ENCODE measurements at places on chromosomes 7 and 10.

DNA sequence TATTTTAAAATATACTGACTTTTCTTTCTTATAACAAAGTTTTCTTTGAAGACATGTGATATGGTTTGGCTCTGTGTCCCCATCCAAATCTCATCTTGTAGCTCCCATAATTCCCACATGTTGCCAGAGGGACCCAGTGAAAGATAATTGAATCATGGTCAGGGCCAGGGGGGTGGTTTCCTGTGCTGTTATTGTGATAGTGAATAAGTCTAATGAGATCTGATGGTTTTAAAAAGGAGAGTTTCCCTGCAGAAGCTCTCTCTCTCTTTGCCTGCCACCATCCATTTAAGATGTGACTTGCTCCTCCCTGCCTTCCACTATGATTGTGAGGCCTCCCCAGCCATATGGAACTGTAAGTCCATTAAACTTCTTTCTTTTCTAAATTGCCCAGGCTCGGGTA is 768.1 kb downstream of the NRG3 start:
- no peaks in the 10 kb centered on the region for H3K4me1 ChIP-seq
- H3K36me3 ChIP-seq, result no peaks in the 10 kb centered on the region
- H3K4me3 ChIP-seq, result no peak overlapping the region
- H3K27ac ChIP-seq, result peak overlapping the region; percentile 43
- DNase-seq, result no peak

DNA sequence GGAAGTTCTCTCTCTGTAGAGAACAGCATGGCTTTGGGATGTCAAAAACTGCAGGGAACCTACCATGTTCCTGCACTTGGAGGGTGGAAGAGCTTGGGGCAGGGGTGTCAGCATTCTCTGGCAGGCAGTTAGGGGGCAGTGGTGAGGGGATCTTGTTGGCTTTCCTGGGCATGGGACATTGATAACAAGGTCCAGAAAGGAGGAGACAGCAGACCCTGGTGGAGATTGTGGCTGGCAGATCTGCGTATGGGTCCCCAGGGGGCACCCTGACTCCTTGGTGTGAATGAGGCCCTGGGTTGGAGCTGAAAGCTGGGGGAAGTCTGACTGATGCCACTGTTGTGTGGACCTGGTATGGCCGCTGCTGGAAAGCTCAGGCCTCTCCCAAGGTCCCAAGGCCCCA is 22.9 kb upstream of the CAMK2B start:
- H3K27ac ChIP-seq, result no peak overlapping the region
- H3K27me3 ChIP-seq, result no peaks in the 10 kb centered on the region
- no peaks in the 10 kb centered on the region for H3K36me3 ChIP-seq

DNA sequence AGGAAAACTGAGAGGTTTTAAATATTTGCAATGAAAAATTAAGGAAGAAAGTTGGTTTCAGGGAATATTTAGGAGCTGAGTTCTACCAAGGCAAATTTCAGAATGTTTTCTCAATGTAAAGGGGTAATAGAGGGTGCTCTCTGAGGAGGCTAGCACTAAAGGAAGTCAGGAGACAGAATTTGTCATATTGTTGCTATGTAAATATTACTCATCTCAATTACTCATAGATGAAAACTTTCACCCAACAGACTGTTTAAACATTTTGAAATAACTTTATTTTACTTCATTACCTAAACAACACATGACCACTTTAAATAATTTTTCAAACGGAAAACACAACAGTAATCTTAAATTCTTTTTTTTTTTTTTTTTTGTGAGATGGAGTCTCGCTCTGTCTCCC is 274.8 kb upstream of the NRG3 start:
- no peaks in the 10 kb centered on the region for H3K4me1 ChIP-seq
- H3K36me3 ChIP-seq, result no peaks in the 10 kb centered on the region
- no peak overlapping the region for H3K4me3 ChIP-seq

- no peak overlapping the region for H3K4me3 ChIP-seq
- H3K27ac ChIP-seq, result peak overlapping the region; percentile 1
- no peaks in the 10 kb centered on the region for H3K36me3 ChIP-seq
- no peak for DNase-seq
Observed at GRCh38 chr10:20407357-20407756, 489.8 kb downstream of the NEBL start.

DNA sequence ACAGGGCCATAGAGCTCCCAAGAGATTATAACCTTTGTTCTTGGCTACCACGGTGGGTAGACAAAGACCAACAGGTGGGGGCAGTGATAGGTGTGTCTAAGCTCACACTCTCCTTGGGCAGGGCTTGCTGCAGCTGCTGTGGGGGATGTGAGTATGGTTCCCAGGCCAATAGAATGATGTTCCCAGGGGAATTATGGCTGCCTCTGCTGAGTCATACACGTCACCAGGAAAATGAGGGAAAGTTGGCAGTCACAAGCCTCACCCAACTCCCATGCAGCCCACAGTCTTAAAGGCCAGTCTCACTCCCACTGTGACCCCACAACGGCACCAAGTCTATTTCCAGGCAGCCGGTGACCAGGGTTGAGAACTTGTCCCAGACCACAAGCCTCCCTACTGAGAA is 453.4 kb upstream of the PODXL start:
- no peaks in the 10 kb centered on the region for H3K36me3 ChIP-seq
- no peak overlapping the region for H3K4me3 ChIP-seq
- DNase-seq, result no peak
- no peaks in the 10 kb centered on the region for H3K27me3 ChIP-seq
- H3K4me1 ChIP-seq, result no peaks in the 10 kb centered on the region
- no peak overlapping the region for H3K27ac ChIP-seq

GRCh38 chr7:124992851-124993562 is 63.4 kb upstream of the POT1 start:
- no peaks in the 10 kb centered on the region for H3K27me3 ChIP-seq
- H3K4me3 ChIP-seq, result no peak overlapping the region
- no peak for DNase-seq
- no peak overlapping the region for H3K27ac ChIP-seq
- H3K4me1 ChIP-seq, result no peaks in the 10 kb centered on the region

GRCh38 chr7:43586251-43586900 is 3.5 kb downstream of the STK17A start:
- H3K27ac ChIP-seq, result no peak overlapping the region
- no peak for DNase-seq
- no peaks in the 10 kb centered on the region for H3K36me3 ChIP-seq
- no peaks in the 10 kb centered on the region for H3K27me3 ChIP-seq
- H3K4me3 ChIP-seq, result no peak overlapping the region

GRCh38 chr7:506391-506831 is 13.2 kb downstream of the PDGFA start:
- peaks cover 18% of the 10 kb centered on the region for H3K4me1 ChIP-seq
- H3K36me3 ChIP-seq, result peaks cover 8% of the 10 kb centered on the region
- H3K27ac ChIP-seq, result no peak overlapping the region
- H3K4me3 ChIP-seq, result no peak overlapping the region
- DNase-seq, result peak; percentile 57

DNA sequence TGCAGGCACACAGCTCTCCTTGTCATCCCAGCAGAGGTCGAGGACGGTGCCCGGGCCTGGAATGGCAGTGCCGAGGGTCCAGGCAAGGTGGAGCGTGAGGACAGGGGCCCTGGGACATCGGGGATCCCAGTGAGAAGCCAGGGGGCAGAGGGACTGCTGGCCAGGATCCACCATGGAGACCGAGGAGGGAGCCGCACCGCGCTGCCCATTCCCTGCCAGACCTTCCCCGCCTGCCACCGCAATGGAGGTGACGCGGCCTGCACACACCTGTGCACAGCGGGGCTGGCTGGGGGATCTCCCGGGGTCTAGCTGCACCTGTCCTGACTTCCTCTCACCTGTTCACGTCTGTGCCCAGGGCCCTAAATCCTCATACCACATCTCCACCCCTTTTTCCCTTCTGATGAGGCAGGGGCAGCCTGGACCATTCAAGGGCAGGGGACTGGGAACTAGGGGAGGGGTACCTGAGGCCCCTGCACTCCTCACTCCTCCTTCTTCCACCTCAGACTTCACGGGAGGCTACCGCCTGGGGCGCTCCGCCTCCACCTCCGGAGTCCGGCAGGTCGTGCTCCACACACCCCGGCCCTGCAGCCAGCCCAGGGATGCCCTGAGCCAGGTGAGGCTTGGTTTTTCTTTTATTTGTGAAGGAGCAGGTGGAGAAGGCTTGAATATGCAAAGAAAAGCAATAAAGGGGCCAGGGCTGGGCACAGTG is 6.9 kb downstream of the NYAP1 start:
- DNase-seq, result no peak
- H3K4me1 ChIP-seq, result no peaks in the 10 kb centered on the region
- H3K4me3 ChIP-seq, result no peak overlapping the region
- H3K36me3 ChIP-seq, result no peaks in the 10 kb centered on the region

DNA sequence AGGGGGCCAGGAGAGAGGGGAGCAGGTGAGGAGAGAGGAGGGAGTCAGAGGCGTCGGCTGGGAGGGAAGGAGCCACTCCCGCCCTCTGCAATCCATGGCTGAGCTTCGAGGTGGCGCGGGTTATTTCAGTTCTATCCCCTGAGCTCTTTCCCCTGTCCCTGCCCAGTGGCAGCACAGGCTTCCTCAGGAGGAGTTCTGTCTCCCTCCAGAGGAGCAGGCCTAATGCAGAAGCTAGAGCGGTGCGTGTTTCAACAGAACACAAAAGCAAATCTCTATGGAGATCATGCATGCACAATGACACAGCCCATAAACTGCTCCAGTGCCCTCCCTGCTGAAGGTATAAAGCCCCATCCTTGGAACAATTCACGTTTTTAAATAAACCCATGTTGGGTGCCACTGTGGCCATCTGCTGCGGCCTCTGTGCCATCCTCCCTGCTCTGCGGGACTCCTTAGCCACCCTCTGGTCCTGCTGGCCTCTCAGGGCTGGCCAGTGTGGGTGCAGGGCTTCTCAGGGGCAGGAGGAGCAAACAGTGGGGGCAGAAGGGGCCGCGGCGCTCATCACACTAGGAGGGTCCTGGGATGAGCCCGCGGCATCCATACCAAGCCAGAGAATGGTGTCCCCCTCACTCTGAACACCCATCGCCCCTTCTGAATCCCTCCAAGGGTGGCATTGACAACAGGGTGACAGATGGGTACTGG is 192.6 kb upstream of the LYZL2 start:
- peaks cover 53% of the 10 kb centered on the region for H3K4me1 ChIP-seq
- DNase-seq, result peak; percentile 80
- no peak overlapping the region for H3K4me3 ChIP-seq
- H3K36me3 ChIP-seq, result no peaks in the 10 kb centered on the region
- no peaks in the 10 kb centered on the region for H3K27me3 ChIP-seq

GRCh38 chr7:150367677-150368095 is 936 bp upstream of the REPIN1 start:
- H3K4me3 ChIP-seq, result peak overlapping the region; percentile 92
- H3K27ac ChIP-seq, result peak overlapping the region; percentile 94
- H3K4me1 ChIP-seq, result peaks cover 28% of the 10 kb centered on the region
- peaks cover 29% of the 10 kb centered on the region for H3K36me3 ChIP-seq
- H3K27me3 ChIP-seq, result no peaks in the 10 kb centered on the region

DNA sequence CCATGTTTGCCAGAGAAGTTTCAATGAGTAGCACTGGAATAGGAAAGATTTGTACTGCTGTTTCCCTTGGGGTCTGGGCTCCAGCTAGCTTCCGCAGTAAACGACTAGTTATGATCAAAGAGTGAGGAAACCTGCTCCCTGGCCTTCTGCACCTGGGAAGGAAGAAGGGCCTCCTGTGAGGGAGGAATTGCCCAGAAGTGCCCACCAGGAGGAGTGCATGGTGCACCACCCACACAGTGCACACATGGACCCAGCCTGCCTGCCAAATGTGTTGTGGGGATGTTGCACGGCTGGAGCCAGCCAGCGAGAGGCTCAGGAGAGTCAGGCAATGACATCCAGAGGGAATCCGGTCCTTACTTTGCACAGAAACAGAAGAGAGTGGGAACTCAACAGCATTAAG is 27.0 kb upstream of the FAM107B start:
- no peak overlapping the region for H3K27ac ChIP-seq
- DNase-seq, result no peak
- H3K4me1 ChIP-seq, result no peaks in the 10 kb centered on the region

- no peaks in the 10 kb centered on the region for H3K27me3 ChIP-seq
- no peaks in the 10 kb centered on the region for H3K4me1 ChIP-seq
- H3K36me3 ChIP-seq, result no peaks in the 10 kb centered on the region
- H3K4me3 ChIP-seq, result no peak overlapping the region
Observed at GRCh38 chr10:54961040-54961439, 160.0 kb upstream of the PCDH15 start.
